ENCODE measurements at places on chromosomes 11 and 22.

GRCh38 chr11:24793479-24793878, 296.6 kb downstream of the LUZP2 start:
- no peak for DNase-seq

DNA sequence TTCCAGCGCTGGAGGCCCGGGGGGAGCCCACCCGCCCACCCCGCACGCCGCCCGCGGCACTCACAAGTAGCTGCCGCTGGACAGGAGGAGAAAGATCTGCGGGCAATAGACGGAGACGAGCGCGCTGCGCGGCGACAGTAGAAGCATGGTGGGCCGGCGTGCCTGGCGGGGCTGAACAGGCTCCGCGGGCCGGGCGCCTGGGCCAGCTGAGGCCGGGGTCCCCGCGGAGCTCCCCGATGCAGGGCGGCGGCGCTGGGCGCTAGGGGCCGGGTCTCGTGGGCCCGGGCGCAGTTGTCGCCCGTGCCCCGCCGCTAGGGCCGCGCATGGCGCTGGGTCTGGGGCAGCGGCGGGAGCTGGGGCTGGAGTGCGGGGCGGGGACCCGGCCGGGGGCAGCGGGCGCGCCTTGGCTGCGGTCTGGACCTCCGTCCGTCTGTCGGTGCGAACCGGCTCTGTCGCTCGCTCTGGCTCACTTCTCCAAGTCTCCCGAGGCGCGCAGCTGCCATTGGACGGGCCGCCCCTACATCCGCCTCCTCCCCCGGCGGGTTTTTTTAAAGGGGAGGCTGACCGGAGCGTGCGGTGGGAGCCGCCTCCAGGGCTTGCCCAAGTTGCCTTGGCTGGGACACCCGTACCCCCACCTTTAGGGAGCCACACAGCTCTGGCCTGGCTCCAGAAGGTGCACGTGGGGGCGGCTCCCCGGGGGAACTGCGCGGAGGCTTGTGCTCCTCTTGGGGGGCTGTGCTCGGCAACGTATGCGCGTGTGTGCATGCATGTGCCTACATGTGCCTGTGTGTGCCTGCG, 4.7 kb downstream of the WNT7B start:
- no peak for DNase-seq

DNA sequence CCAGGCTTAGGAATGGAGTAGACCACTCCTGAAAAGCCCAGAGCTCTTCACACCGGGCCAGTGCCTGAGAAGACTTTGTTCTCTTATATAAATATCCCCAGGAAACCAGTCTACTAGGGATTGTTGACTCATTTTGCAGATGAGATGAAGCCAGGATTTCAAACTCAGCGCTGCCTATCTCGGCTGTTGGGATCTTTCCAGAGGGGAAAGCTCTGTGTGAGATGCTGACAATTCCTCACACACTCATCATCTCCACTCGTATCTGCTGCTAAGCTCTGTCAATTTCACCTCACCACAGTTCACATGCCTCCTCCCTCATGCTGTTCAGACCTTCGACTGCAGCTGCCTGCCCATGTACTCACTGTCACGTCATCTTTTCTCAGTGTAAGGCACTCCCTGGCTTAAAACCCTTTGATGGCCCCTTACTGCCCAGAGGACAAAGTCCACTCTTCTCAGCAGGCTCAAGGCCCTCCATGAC, 12.5 kb downstream of the USH1C start:
- DNase-seq = no peak

DNA sequence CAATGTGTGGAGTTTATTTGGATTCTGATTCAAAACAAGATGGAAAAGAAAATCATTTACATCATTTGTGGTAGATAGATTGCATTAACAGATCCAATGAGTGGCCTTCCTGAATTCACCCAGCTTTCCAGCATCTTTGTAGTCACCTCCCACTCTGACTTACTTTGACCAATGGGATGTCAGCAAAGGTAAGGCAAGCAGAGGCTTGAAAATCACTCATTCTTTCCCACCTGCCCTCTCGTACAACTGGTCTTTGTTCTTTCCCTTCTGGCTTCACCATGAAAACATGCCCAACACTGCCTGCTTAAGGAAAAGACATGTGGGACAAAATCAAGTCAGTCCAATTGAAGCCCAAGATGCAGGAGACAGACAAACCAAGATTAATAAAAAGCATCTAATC, 202.1 kb downstream of the TTC28 start:
- DNase-seq = no peak

DNA sequence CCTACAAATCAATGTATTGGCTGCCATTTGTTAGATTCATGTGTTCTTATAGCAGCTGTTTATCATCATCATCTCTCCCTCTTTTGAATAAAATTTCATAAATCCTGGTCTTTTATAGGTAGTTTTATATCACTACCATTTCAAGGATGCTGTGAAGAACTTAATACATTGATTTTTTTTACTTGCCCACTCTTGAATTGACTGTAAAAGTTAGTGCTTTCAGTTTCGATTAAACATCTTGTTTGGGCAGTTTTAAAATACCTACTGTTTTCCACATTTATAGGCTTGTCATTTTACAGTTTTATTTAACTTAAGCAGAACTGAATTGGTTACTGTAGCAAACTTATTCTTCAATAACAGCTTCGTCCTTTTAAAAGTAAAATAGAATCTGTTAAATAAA, 59.5 kb downstream of the TTC17 start:
- no peak for DNase-seq

DNA sequence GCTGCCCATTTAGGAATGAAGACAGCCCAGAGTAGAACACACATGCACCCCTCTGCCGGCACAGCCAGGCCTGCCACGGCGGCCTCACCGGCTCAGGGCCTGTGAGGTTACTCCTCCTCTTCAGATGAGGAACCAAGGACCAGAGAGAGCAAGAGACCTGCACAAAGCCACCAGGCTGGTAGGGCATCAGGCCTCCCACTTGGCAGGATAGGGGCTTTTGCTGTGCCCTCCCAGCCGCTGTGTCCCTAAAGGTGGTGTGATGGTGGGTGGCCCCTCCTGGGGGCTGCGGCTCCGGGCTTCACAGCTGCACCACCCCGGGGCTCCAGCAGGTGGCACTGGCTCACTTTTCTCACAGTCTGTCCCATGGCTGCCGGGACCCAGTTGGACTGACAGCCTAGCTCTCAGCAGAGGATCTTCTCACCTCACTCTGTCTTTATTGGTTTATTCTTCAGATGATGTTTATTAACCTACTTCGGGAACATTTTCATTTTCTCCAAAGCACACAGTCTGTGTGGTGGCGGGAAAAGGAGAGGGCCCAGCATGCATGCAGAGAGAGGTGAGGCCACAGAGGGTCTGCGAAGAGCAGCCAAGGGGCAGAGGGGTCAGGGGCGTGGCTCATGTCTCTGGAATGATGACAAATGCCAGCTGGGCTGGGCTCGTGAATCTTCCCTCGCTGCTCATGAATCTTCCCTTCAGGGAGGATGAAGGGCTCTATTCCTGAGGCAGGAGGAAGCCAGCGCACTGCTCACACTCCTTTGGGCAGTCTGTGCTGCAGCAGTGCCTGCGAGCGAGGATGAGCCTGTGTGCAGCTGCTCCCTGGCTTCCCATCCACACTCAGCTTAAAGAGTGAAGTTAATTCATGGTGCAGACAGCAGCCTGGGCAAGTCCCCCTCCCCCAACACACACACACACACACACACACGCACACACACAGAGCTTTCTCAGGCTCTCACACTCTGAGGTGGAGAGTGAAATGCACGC, 101.1 kb upstream of the PITPNB start:
- peak; percentile 73 for DNase-seq

GRCh38 chr11:120658071-120658423, 146.5 kb downstream of the GRIK4 start:
- DNase-seq = no peak

- DNase-seq = no peak
Measured at GRCh38 chr11:38718659-38719058, 2120.6 kb upstream of the RAG2 start.

- DNase-seq = no peak
Measured at GRCh38 chr22:31615491-31615860, 46.5 kb downstream of the PISD start.

DNA sequence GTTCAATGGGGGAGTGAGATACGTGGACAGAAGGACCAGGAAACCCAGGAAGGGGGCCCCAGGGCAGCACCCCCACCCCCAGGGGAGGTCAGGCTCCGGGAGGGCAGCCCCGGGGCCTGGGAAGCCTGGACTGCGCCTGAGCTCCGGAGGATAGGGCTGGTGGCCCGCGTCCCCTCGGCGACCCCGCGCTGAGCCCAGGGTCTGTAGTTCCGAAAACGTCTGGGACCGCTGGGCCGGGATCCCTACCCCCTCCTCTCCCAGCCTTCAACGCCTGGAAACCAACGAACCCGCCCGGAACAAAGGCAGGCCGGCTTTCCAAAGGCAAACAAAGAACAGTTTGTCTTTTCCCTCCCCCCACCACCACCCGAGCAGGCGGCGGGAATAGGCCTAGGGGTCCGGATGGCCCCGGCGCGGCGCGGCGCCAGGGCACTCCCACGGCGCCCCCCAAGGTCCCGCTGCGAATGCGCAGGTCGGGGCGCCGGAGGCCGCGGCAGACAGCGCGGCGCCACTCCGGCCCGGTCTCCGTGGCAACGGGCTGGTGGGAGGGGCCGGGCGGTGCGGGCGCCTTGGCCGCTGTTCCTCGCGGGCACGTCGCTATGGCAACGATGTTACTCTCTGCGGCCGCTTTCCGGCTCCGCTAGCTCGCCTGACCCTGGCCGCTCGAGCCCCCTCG, 58.5 kb downstream of the IGLL1 start:
- DNase-seq = peak; percentile 84

DNA sequence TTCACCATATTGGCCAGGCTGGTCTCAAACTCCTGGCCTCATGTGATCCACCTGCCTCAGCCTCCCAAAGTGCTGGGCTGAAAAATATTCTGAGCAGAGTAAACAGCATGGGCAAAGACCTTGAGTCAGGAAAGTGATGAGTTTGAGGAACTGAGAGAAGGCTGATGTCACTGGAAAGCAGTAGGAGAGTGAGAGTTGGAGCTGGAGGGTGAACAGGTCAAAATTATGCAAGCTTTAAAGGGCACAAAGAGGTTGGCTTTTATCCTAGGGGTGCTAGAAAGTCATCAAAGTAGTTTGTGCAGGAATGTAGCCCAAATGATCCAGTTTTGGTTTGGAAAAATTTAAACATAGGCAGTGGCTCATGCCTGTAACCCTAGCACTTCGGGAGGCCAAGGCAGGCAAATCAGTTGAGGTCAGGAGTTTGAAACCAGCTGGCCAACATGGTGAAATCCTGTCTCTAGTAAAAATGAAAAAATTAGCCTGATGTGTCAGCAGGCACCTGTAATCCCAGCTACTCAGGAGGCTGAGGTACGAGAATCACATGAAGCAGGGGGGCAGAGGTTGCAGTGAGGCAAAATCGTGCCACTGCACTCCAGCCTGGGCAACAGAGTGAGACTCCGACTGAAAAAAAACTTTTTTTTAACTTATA, 44.7 kb upstream of the CXCR5 start:
- DNase-seq = no peak

DNA sequence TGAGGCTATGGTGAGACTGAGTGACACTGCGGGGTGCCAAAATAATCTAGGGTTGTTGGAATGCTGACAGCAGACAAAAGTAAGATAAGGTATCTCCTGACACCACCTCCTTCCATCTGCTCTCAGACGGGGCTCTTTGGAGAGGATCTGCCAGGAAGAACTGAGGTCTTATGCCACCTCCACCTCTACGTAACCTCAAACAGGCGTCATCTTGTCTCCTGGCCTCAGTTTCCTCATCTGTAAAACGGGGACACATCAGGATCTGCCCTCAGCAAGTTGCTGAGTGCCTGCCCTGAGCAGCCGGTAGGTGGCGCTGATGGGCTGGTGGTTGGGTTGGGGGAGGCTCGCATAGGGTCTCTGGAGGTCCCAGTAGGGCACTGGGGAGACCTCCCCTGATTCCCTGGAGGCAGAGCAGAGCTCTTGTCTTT, 1.7 kb upstream of the MYEOV start:
- no peak for DNase-seq

- no peak for DNase-seq
Measured at GRCh38 chr11:79699246-79699645, 258.4 kb upstream of the TENM4 start.

- no peak for DNase-seq
Measured at GRCh38 chr22:22802339-22802970, 85.2 kb upstream of the IGLL5 start.

DNA sequence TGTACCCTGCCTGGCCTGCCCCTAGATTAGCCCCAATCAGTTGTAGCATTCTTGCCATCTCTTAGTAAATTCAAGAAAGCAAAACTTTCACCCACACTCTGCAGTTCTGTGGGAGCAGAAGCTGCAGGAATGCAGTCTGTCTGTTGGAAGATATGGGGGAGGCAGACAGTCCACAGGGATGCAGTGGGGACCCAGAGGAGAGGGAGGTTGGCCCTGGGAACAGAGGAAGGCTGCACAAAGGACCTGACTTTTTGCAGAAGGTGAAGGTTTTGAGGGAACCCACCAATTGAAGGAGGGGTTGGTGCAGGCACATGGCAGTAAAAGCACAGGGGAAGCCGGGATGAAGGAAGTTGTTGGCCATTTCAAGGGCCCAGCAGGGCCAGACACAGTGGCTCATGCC, 16.5 kb downstream of the SNAP29 start:
- DNase-seq = no peak

DNA sequence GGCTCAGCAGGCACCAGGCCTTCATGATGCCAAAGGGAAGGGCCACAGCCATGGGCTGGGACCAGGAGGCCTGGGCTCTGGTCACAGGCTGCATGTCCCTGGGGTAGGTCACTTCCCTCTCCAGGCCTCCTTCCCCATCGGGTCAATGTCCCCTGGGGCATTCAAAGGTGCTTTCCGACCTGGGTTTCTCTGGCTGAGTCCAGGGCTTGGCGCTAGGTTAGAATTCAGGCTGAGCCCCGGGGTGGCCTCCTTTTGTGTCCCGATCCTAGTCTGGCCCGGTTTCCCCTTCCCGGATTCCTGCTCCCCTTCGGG, 12.2 kb downstream of the MAFF start:
- no peak for DNase-seq

DNA sequence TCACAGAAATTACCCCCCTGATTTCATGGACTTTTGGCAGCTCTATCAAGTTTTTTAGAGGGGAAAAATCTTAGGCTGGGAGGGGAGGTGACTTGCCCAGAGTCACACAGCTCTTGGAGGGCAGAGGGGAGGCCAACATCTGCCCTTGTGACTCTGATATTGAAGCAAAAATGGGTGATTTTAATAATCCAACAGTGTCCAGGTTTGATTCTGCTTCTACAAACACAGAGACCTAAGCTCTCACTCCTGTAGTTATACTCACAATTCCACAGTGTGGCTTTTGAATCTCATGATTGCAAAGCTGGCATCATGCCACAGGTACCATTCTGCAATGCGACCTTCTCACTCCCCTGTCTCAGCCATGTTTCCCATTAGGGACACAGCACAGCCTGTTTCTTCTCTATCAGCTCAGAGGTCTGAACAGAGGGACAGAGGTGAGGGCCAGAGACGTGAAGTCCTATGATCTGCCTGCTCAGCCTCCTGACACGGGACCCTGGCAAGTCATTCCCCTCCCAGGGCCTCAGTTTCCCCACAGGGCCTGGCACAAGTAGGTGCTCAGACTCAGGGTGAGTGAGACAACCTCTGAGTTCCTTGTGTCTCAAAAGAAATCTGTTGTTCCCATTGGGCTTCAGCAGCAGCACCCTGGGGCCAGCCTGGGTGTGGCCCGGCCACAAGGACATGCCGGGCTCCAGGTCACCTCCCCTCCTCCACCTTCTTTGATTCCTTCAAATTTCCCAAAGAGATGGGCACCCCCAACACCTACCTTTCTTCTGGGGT, 766 bp downstream of the APOL2 start:
- DNase-seq = no peak

- DNase-seq = no peak
Measured at GRCh38 chr11:128305588-128305987, 281.8 kb downstream of the ETS1 start.
